Thyroid gland (tissue), 4 donors: ENCODE measurements at places on chromosomes 1 and 21.

DNA sequence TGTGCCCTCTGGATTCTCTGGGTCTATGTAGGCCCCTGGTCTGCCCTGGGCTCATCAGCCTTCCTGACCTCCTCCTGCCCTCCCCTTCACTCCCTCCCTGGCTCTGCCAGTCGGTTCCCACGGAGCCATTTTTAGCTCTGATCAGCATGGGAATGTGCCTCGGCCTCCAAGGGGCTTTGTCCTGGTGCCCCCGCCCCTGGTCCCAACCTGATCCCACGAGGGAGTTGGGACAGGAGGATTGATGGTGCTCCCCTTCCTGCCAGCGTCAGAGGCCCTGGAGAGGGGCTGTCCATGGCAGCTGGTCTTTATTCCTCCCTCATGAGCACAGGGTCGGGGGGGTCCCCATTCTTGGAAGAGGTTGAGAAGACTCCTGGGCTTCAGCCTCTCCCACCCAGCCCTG lies 24.9 kb downstream of the ETNK2 start:
- DNase-seq: no peak

- peak; percentile 58 for DNase-seq
Measured at GRCh38 chr1:9161963-9162362, 33.1 kb upstream of the GPR157 start.

DNA sequence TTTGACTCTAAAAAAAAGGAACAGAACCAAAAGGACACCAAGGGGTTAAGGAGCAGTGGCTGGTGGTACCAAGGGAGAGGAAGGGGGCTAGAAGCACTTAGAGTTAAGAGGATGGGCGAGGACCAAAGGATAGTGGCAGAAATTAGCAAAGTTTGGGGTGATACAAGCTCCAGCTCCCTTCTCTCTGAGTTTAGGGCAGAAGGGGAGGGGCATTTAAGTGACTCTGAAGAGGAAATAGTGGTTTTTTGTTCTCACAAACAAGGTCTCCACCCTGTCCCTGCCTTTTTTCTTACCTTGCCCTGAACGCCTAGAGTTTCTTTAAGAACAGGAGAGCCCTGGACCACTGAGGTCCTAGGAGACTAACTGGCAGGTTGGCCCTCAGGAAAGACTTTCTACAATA lies 3.3 kb downstream of the CDC42SE1 start:
- DNase-seq: no peak

DNA sequence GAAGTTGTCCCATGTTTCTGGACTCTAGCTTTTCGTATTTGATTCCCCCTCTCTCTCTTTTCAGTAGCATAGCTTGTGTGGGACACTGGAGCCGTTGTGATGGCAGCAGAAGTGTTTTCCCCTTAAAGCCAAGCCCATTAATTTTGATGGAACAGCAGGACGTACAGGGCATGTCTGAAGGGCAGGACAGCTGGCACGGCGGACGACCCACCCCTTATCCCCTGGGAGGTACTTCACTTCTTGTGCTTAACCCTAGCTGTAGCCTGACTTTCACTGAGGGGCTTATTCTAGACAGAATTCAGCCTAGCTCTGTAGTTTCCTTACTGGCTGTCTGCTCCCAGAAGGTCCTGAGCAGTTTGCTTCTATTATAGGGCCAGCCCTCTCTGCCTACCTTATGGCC lies 8.6 kb upstream of the PPFIA4 start:
- DNase-seq: no peak

DNA sequence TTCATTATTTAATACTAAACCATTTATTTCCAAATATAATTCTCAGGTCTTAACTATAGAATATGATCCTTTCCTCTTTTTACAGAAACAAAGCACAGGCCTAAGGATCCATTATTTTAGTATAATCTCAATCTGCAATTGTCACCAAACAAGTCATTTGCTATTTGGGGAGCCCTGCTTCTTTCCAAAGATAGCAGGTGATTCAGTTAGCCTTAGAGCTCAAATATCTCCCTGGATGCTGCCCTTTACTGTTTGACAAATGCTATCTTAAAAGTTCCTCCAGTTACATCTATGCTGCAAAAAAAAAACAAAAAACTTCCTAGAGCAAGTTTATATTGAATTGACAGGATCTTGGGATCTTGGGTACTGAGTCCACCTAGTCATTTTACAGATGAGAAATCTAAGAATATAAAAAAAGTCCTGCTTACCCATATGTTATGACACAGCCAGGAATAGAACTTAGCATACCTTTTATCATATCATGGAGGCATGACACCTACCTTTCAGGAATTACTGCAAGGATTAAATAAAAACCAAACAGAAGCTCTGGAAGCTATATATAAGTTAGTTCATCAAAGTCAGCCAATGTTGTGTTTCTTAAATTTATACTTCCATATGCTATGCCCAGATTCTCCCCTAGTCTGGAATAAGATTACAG lies 9.2 kb downstream of the SERBP1 start:
- DNase-seq: no peak

GRCh38 chr1:99782397-99782796 lies 16.0 kb upstream of the FRRS1 start:
- DNase-seq: no peak

DNA sequence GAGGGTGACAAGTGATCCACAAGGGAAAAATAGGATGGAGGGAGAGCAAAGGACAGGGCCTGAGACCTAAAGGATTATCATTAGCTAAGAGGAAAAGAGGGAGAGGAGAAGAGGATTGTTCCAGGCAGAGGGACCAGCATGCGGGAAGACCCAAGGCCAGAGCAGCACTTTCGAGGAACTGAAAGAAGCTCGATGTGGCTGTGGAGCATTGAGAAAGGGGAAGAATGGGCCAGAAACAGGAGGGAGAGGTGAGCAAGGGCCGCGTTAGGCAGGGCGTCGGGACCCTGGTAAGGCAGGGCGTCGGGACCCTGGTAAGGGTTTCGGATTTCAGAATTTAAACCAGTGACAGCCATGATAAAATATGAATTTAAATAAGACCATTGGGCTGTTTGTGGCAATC lies 22.8 kb upstream of the CSF1 start:
- no peak for DNase-seq

DNA sequence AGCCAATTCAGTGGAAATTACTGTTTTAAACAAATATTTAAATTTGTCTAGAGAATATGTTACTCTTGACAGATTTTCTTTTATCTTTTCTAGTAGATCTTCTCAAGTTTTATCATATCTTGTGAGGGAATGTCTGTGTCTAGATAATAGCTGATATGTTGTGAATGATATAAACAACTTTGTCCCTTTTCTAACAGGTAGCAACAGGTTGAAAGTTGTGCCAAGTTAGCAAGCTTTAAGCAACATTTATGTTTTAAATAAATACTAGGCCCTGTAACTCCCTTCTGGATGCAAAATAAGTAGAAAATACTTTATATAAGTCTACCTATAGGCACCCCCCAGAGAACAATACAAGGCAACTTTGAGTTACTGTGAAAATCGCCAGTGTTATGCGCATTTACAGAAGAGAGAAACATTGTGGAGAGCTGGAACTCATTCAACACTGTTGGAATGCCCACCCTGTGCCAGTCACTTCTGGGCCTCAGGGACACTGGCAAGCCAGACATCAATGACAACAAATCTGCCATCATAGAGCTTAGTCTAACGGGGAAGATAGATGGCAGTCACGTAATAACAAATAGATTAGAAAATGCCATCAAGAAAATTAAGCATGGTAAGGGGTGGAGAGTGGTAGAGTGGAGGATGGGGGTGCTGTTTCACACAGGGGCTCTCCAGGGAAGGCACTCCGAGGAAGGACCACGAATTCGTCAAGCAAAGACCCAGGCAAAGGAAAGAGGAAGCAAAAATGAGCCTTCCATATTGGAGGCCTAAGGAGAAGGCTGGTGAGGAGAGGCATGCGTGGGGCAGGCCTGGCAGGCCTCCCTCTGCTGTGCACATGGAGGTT lies 4.4 kb downstream of the MAP3K21 start:
- no peak for DNase-seq

- DNase-seq: peak; percentile 25
Measured at GRCh38 chr1:43366601-43367025, 1.2 kb downstream of the ELOVL1 start.

DNA sequence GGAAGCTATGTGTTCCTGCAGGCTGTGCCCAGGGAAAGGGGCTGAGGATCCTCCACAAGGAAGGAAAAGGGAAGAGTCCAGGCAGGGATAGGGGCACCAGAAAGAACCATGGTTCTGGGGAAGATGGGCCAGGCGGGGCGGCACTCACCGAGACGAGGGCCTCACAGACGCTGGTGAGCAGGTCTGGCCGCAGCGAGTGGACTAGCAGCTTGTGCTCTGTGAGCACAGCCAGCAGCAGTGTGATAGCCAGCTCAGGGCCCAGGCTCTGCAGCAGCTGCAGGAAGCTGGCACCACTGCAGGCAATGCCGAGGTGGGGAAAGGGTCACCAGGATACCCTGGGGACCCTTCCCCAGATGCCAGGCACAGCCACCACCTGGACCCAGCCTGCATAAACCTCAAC lies 5.8 kb downstream of the DENND4B start:
- DNase-seq: no peak
